Regular cardiac myocyte (primary cell): ENCODE measurements at places on chromosomes 4 and X. TPM values are rescaled to one million over a fixed set of nuclear protein-coding genes. Genes with fewer than 3 reads are reported as not detected.

XAGE1A gene
- not detected in 2 replicates for total RNA-seq

GUCY1B1 gene
- 1.7 and 3.1 TPM in 2 replicates for total RNA-seq

PLS3 gene
- 584 and 611 TPM in 2 replicates for total RNA-seq

SPOCK3 gene
- 1.5 and 2.0 TPM in 2 replicates for total RNA-seq

SLC9A6 gene
- total RNA-seq = 22.0 and 29.6 TPM in 2 replicates

KCNE5 gene
- total RNA-seq = 0.38 and 0.56 TPM in 2 replicates

FAM241A gene
- 2.0 and 5.8 TPM in 2 replicates for total RNA-seq

DMP1 gene
- not detected in 2 replicates for total RNA-seq

RAB28 gene
- 15.5 and 18.9 TPM in 2 replicates for total RNA-seq

MAGIX gene
- 1.7 and 2.5 TPM in 2 replicates for total RNA-seq

GPR143 gene
- total RNA-seq = under 0.01 and 0.19 TPM in 2 replicates

BMPR1B gene
- 0.56 and 0.77 TPM in 2 replicates for total RNA-seq

RADX gene
- total RNA-seq = 2.0 and 2.5 TPM in 2 replicates

ZNF157 gene
- total RNA-seq = under 0.01 and 0.28 TPM in 2 replicates

GNRHR gene
- not detected in 2 replicates for total RNA-seq

RTL3 gene
- total RNA-seq = 0.19 and 0.28 TPM in 2 replicates

HSFX4 gene
- not detected in 2 replicates for total RNA-seq

NIPAL1 gene
- 1.4 and 2.9 TPM in 2 replicates for total RNA-seq

F8A2 gene
- not detected in 2 replicates for total RNA-seq

GUCY1A1 gene
- total RNA-seq = 0.19 and 0.28 TPM in 2 replicates

PRDX4 gene
- 147 and 309 TPM in 2 replicates for total RNA-seq

ASB12 gene
- not detected in 2 replicates for total RNA-seq

TEX13C gene
- total RNA-seq = not detected in 2 replicates
